Mesothelial cell of epicardium (in vitro differentiated cells): ENCODE measurements at places on chromosomes 2 and 18.
A peak's percentile ranks its signal among the peaks of the same experiment; 100 is the strongest.

- DNase-seq, result no peak
Measured at GRCh38 chr2:65530547-65531320, 98.3 kb upstream of the SPRED2 start.

- no peak for DNase-seq
Measured at GRCh38 chr2:231717281-231718171, 9.2 kb downstream of the PTMA start.

- peak; percentile 66 for DNase-seq
Measured at GRCh38 chr2:74334931-74335333, 8.3 kb downstream of the SLC4A5 start.

DNA sequence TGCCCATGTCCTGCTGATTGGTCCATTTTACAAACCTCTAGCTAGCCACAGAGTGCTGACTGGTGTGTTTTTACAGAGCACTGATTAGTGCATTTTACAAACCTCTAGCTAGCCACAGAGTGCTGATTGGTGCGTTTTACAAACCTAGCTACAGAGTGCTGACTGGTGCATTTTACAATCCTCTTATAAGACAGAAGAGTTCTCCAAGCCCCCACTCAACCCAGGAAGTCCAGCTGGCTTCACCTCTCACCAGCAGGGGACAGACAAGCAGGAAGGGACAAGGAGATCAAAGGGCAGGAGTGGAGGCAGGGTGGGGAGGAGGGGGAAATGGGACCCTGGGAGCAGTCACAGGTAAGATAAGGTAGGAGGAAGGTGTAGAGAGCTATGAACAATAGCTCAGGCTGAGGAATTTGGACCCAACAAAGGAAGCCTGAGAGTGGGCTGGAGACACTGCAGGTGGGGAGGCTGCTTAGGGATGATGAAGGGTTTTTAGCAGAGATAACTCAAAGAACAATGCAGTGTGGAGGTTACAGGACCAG lies 37.1 kb downstream of the SH2D6 start:
- DNase-seq, result no peak

DNA sequence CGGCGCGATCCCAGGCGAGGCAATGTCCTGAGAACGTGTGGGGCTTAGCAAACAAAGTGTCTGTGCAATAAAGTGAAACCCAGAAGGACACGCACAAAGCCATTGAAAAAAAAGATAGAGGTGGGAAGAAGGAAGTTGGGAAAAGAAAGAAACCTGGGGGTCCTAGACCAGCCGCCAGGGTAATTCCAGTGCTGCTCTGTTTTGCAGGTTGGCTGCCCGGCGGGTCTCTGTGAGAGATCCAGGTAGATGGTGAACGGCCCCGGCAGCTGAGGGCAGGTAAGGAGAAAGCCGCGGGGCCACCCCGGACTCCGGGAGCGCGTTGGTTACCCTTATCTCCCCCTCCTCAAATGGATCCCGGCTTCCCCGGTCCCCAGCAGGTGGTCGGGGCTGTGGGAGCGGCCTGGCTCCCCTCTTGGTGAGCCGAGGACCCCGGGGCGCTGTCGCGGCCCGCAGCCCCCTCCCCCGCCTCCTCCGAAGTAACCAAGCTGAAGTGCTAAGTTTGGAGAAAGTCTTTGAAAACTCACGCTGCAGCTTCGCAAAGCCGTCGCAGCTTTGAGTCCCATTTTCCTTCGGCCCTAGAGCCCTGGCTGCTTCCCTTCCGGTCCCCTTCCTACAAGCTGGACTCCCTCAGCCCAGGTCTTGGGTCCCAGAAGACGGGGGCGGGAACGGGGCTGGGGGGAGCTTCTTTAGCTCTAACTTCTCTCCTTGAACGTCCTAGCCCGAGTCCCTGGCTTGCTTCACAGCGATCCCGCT lies 588 bp downstream of the OTX1 start:
- peak; percentile 59 for DNase-seq

- no peak for DNase-seq
Measured at GRCh38 chr2:3423492-3424170, 44.1 kb downstream of the TRAPPC12 start.

- no peak for DNase-seq
Measured at GRCh38 chr2:189002079-189002478, 27.9 kb downstream of the COL3A1 start.

GRCh38 chr18:76545433-76546087 lies 50.5 kb upstream of the ZNF516 start:
- no peak for DNase-seq

GRCh38 chr2:202339071-202339870 lies 36.9 kb upstream of the BMPR2 start:
- DNase-seq, result no peak

- no peak for DNase-seq
Measured at GRCh38 chr2:79832511-79833234, 319.8 kb downstream of the CTNNA2 start.

- DNase-seq, result no peak
Measured at GRCh38 chr2:3272761-3273160, 104.9 kb downstream of the EIPR1 start.

GRCh38 chr2:168300460-168300859 lies 53.1 kb upstream of the STK39 start:
- no peak for DNase-seq

DNA sequence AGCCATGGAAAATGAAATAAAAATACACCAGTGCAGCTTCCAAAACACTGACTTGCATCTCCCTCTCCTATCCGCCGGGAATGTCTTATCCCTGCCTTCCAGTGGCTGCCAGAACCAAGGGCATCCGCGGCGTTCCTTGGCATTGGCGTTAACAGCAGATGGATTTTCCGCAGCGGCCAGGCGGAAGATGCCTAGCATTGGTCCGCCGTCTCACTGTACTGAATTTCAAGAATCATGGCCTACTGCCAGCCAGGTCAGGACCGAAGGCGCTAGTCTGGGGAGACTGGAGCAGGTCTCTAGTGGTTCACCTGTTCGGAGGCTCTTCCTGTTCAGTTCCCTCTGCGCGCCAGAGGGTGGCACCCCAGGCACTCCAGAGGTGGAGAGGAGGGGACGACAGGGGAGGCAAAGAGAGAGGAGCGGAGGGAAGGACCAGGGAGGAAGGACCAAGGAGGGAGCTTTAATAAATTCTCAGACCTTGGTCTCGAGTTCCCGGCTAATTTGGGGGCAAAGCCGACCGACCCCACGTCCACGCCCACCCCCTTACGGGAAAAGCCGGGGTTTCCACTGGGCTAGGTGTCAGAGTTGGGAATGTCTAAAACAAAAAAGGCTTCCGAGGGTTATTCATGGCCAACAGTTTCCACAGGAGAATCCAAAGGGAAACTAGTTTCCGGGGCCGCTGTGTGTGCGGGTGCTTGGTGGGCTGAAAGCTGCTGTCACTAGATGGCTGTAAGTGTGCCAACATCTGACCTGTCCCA lies 3.7 kb upstream of the BCL2L11 start:
- DNase-seq, result peak; percentile 73

DNA sequence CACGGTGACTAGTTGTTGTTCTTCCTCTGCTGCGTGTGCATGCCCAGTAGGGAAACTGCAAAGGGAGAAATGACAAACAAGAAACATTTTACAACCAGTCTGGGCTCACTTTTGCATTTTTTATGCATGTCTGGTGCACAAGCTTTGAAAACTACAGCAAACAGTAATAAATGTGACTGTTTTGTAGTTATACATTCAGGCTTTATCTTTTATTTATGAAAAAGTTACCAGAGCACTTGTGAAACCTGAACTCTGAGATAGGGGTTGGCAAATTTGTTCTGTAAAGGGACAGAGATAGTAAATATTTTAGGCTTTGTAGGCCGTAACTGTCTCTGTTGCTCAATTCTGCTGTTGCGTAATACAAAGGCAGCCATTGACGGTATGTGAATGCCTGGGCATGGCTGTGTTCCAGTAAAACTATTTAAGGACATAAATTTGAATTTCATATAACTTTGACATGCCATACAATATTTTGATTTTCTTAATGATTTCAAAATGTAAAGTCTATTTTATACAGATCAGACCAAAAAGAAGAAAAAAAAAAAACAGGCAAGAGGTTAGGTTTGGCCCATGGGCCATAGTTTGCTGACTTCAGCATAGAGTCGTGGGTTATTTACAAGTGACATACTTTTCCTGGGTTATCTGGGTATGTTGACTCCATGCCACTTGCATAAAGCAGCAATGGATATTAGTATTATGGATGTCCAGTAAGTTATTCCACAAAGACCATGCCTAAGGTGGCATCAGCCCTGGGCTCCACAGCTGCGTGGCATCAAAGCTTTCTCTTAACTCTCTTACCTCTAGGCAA lies 53.6 kb upstream of the EML6 start:
- DNase-seq, result no peak

DNA sequence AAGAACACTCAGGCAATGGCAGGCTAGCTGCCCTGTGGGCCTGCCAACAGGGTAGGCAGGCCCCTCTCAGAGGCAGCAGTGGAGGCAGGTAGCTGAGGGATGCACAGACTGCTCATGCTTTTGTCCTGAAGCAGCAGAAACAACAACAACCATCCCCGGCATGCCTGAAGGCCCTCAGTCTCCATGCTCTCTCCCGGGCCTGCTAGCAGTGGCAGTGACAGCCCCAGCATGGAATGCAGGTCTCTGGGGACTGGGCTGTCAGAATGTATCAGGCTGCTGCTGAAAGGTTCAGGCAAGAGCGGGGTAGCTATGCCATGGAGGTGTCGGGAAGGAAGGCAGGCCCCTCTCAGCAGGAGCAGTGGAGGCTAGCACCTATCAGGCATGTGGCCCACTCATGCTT lies 209.8 kb downstream of the KCNJ3 start:
- DNase-seq, result no peak

GRCh38 chr2:61015976-61016375 lies 1.5 kb upstream of the PEX13 start:
- DNase-seq, result no peak

- DNase-seq, result peak; percentile 10
Measured at GRCh38 chr2:232492963-232493700, 5.5 kb upstream of the ECEL1 start.

GRCh38 chr18:79774111-79774510 lies 23.6 kb upstream of the KCNG2 start:
- no peak for DNase-seq

DNA sequence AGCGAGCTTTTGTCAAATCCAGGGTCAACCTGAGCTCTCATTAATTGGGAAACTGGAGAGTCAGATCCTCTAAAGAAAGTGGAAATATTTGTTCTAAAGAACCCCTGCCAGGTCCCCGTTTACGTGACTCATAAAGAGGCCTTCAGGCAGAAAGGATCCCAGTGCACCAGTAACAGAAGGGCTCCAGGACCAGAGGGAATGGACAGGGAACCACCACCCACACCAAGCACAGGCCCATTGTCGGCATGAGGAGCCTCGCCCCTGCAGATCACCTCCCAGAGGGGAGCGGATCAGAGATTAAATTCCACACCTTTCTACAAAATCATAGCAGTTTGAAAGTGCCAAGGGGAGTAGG lies 16.4 kb upstream of the C1QL2 start:
- no peak for DNase-seq

DNA sequence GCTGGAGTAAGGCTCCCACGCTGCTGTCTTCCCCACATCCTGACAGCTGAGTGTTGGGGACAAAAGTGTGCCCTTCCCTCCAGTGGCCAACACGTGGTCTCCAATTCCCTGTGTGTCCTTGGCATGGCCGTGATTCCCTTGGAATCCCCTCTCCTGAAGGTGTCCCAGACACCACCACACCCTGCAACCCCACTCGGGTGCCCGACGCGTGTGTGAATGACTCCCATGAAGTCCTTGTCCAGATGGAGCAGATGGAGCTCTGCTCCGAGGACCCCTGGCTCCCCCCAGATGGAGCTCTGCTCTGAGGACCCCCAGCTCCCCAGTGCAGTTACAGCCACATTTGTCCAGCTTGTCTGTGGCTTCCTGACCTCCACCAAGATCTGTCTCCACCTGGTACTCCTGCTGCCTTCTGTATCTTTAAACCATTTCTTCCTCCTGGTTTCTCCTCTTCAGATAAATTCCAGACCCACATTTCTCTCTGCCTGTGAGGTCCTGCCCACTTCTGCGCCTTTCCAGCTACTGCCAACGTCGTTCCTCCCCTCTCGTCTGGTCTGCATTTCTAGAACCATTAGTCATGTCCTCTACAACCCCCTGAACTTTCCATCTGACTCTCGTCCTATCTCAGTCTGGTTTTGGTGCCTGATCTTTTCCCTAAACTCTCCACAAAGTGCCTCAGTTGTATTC lies 86.8 kb upstream of the PXDN start:
- no peak for DNase-seq

DNA sequence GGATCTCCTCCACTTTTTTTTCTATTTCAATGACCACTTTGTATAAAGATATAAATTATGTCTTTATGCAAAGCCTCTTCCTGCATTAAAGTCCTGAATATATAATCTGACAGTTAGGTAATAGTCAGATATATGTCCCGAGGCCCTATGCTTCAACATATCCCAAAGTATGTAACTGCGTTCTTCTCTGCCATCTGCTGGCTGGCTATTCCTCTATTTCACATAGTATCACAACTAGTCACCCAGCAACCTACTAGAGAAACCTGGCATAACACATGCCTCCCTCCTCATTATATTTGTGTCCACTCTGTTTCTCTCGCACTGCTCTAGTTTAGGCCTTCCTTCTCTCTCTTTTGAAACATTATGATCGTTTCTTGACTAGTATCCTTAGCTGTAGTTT lies 640.8 kb downstream of the DPP10 start:
- DNase-seq, result no peak

- no peak for DNase-seq
Measured at GRCh38 chr2:138421971-138422335, 79.6 kb upstream of the SPOPL start.

- DNase-seq, result no peak
Measured at GRCh38 chr2:134269230-134269629, 15.4 kb downstream of the MGAT5 start.

DNA sequence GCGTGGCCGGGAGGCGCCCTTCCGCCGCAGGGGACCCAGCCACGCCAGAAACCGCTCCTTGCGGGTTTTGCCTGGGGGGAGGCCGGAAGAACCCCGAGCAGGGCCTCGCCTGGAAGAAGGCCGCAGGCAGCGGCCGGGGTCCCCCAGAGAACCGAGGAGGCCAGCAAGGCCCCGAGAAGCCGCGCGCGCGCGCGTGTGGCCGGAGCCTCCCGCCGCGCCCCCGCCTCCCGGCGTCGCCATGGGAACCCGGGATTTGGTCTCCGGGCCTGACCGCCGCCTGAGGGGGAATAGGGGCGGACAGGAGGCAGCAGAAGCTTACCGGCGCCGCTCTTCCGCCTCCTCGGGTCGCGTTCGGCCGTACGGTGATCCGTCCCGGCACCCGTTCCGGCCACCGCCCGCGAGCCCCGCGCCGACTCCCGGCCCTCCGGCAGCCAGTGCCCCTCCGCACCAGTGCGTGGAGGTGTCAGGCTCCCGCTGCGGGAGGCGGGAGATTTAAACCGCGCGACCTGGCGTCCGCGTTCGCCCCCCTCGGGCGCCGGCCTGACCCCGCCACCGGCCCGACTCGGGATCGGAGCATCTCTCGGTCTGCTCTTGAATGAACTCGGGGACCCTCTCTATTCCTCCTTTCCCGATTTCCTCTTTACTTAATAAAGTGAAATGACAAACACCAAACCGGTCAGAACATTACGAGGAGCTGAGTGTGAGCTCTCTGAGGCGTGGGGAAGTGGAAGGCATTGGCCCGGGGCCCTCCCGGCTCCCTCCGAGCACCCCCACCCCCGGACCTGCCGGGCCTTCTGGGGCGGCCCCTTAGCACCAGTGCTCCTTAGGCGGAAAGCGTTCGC lies at the start of gene ICA1L:
Gene ICA1L (minus strand): TSS at position 467 of the 842 bp plus-strand sequence. CDS start 42,757 bp downstream, outside the sequence.
- peak; percentile 54 for DNase-seq
